ENCODE measurements at places on chromosomes 11 and 22.
A peak's percentile ranks its signal among the peaks of the same experiment; 100 is the strongest.

DNA sequence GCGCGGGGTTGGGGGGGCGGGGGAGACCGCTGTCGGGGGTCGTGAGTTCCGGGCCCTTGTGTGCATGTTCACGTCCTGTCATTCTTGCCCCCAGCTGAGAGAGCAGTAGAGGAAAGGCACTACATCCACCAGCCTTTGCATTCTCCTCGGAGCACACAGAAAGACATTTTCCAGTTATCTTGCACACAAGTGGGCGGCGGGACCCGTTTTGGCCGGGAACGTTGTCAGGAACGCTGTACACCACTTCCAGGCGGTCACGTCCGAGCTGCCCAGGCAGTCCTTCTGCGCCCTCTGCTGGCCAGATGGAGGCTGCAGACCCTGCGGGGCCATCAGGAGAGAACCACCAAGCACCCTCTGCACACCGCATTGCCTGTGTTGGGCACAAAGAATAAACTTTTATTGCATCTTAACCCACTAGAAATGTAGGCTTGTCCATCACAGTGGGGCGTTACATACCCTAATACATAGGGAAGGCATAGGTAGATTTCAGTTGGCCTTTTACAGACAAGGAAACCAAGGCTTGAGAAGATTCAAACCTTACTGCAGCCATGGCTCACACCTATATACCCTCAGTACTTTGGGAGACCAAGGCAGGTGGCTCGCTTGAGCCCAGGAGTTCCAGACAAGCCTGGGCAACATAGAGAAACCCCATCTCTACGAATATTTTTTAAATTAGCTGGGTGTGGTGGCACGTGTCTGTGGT is 2.8 kb upstream of the CDKN1C start:
- DNase-seq, result peak; percentile 76

- no peak for DNase-seq
These were observed 84.2 kb upstream of the PRR5 start for GRCh38 chr22:44617828-44618227.

- DNase-seq, result no peak
These were observed 35.7 kb downstream of the CLMP start for GRCh38 chr11:123159183-123159857.

GRCh38 chr11:11577932-11578911 is 43.6 kb downstream of the GALNT18 start:
- DNase-seq, result no peak

DNA sequence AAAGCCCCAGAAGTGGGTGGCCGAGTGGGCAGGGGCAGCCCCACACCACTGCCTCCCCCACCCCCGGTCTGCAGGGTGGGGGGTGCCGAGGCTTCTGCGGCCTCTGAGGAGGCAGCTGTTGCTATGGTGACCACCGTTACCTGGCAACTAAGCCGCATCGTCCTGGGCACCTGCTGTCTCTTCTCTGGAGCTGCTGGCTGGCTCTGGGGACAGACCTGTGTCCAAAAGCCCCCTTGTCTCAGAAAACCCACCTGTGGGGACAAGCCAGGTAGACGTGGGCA is 79.9 kb upstream of the PRR5 start:
- peak; percentile 14 for DNase-seq

DNA sequence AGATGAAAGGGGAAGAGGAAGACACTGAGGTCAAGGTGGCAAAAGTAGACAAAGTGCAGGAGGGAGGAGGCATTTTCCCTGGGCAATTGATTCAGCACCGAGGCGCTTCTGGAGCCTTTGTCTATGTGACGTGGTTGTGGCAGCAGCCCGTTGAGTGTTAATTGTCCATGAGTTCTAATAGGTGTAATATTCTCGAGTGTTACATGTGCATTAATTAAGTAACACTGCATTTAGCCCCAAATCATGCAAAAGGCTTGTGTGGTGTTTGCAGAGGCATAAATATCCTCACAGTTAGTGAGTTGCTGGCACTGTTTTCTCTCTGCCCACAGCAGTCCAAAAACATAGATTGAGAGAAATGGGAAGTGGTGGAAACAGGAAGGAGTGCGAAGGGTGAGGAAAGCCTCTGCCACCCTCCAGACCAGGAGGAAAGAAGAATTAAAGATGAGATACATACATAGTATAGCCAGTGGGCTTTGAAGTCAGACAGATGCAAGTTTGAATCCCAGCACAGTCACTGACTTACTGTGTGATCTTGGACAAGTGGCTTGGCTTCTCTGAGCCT is 361.2 kb downstream of the MN1 start:
- no peak for DNase-seq

GRCh38 chr11:75344186-75344585 is 7.3 kb downstream of the ARRB1 start:
- no peak for DNase-seq

DNA sequence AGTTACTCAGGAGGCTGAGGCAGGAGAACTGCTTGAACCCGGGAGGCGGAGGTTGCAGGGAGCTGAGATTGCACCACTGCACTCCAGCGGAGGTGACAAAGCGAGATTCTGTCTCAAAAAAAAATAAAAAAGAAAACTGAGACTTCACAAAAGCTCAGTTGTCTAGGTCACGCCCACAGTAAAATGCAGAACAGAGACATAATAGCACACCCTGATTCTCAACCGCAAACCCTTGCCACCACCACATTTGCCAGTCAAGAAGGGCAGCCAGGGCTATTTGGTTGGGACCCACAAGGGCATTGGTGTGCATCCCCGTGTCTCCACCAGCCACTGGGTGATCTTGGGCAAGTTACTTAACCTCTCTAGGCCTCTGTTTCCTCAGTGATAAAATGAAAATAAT is 25.4 kb downstream of the CREB3L1 start:
- DNase-seq, result no peak

Data from activated T-helper 1 cell treated with anti-CD3 and anti-CD28 coated beads, Interleukin-12 subunit alpha, Interleukin-12 subunit beta, Interleukin-2, Interleukin-4 antibody, amounts not matched to agents 30 ng/mL and 10 ng/mL and 1 ng/mL, durations not matched to agents 14 hours and 24 hours and 36 hours (primary cell).